ENCODE measurements at places on chromosomes 5 and 9. TPM values are rescaled to one million over a fixed set of nuclear protein-coding genes. Genes with fewer than 3 reads are reported as not detected.

KCNIP1 gene
- total RNA-seq = not detected

DOK3 gene
- 2.3 TPM for total RNA-seq

SLC36A3 gene
- not detected for total RNA-seq

CARD9 gene
- total RNA-seq = 2.5 TPM

C6 gene
- total RNA-seq = not detected

NDST1 gene
- total RNA-seq = 28.7 TPM

HSPA5 gene
- 110 TPM for total RNA-seq

CDKN2B gene
- not detected for total RNA-seq

PRR16 gene
- total RNA-seq = 2.6 TPM

PAPPA gene
- total RNA-seq = 0.30 TPM

KIF12 gene
- total RNA-seq = 1.5 TPM

OR1K1 gene
- not detected for total RNA-seq

C5orf58 gene
- 0.58 TPM for total RNA-seq

EHMT1 gene
- 61.8 TPM for total RNA-seq

ENDOG gene
- total RNA-seq = 29.4 TPM

SLC27A6 gene
- total RNA-seq = 0.26 TPM

SMIM33 gene
- total RNA-seq = not detected

Measured in A375 (cell line).